ENCODE measurements at places on chromosomes 16 and 17.

GRCh38 chr17:9050801-9051401 is 29.6 kb downstream of the NTN1 start:
- DNase-seq, result peak; percentile 76

- DNase-seq, result no peak
Measured at GRCh38 chr17:73364155-73364522, 52.3 kb upstream of the CDC42EP4 start.

GRCh38 chr17:28878981-28879380 is 18.6 kb downstream of the FLOT2 start:
- peak; percentile 35 for DNase-seq

DNA sequence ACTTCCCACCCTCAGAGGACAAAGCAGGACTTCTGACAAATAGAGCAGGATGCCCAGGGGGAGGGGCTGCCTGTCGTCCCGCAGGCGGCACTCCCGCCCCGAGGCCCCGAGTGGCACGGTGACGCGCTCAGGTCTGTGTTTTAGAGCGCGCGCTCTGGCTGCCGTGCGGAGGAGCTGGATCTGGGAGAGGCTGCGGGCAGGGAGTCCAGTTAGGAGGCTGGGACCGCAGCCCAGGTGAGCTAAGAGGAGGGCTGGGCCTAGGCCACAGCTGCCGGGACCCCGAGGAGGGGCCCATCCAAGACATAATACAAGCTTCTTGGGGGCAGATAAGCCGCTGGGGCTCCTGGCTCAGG is 6.4 kb downstream of the DOC2A start:
- DNase-seq, result no peak

- DNase-seq, result no peak
Measured at GRCh38 chr17:6857336-6857735, 25.8 kb upstream of the TEKT1 start.

- DNase-seq, result no peak
Measured at GRCh38 chr16:27452569-27453493, 50.9 kb downstream of the IL21R start.

GRCh38 chr17:81148986-81149533 is 16.2 kb upstream of the PVALEF start:
- DNase-seq, result no peak

- DNase-seq, result no peak
Measured at GRCh38 chr17:15945527-15946191, 729 bp downstream of the ADORA2B start.

GRCh38 chr17:13582776-13583547 is 18.8 kb downstream of the HS3ST3A1 start:
- DNase-seq, result no peak

- peak; percentile 58 for DNase-seq
Measured at GRCh38 chr17:18246880-18247612, 11.5 kb downstream of the FLII start.

DNA sequence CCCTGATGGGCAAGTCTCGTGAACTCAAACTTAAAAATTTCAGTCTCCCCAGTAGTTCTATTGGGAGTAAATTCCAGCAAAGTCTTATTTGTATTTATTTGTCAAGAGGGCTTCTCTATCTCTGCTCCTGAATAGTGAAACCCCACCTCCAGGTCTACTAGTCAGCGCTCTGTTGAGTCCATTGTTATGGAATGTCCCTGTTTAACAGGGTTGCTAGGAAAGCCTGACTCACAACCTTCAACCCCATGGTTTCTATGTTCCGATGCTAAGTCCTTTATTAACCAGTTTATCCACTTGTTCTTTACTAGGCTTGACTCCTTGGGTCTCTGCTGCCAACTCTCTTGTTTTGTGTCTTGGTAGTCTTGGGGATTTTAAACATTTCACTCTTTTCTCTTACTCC is 250.7 kb upstream of the MYOCD start:
- DNase-seq, result peak; percentile 81

DNA sequence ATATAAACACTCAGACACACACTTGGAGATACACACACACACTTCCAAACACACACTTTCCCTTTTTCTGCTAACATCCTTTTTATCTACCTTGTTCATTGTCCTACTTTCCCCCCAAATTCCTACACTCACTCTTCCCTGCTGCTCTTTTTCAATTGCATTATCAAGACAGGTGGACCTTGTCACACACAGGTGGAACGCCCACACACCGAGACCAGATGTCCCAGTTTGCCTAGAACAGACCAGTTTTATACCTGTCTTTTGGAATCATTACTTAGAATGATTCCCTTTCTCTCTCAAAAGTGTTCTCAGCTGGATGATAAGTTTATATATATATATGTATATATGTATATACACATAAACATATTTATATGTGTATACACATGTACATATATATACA is 50.7 kb upstream of the ARHGAP44 start:
- DNase-seq, result no peak

DNA sequence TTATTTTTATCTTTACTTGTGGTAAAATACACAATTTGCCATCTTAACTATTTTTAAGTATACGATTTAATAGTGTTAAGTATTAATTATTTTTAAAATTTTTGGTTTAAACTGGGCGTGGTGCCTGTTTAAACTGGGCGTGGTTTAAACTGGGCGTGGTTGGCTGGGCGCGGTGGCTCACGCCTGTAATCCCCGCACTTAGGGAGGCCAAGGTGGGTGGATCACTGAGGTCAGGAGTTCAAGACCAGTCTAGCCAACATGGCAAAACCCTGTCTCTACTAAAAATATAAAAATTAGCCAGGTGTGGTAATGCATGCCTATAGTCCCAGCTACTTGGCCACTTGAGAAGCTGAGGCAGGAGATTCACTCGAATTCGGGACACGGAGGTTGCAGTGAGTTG is 4.0 kb upstream of the CCDC43 start:
- DNase-seq, result no peak

DNA sequence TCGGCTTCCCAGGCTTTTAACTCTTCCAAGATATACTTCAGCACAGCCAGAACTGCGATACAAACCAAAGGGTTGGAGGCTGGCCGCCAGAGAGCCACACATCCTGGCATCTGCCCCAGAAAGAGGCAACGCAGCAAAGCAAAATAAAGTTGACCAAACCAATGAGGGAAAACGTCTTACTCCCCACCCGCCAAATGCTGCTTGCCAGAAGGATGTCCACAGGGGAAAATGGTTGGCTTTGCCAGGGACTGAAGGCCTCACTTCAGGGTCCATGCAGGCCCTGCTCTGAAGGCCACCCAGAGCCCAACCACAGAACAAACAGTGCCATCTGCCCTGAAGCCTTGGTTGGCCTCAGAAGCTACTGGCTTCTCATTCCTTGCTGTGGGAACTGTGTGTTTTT is 15.0 kb downstream of the CACNG1 start:
- no peak for DNase-seq

GRCh38 chr17:17987901-17988300 is 15.2 kb downstream of the DRC3 start:
- DNase-seq, result no peak

DNA sequence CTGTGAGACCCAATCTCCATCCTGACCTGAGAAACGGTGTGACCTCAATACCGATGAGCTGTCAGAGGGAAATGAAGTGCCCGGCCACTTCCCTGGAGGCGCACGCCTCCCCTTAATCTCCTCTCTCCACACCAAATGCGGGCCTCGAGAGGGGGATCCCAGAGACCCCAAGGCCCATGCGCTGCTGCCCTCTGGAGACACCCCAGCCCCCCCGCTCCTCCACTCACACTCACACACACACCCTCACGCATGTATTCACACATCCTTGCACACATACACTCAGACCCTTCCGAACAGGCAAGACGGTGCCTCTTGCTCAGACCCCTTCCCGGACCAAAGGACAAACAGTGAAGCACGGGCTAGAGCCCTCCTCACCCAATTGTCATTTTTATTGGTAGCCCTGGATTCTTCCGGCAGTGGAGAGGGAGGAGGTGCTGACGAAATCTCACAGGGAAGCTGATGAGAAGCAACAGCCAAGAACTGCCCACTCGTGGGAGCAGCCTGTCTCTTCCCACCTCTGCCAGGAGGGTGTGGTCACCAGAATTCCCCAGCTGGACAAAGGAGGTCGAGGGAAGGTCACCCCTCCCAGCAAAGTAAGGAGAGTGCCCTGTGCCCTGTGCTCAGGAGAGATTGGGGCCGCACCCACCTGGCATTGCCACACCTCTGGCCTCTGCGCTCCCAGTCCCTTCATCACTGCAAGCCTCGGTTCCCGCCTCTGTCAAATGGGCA is 136.0 kb upstream of the TNRC6C start:
- no peak for DNase-seq

DNA sequence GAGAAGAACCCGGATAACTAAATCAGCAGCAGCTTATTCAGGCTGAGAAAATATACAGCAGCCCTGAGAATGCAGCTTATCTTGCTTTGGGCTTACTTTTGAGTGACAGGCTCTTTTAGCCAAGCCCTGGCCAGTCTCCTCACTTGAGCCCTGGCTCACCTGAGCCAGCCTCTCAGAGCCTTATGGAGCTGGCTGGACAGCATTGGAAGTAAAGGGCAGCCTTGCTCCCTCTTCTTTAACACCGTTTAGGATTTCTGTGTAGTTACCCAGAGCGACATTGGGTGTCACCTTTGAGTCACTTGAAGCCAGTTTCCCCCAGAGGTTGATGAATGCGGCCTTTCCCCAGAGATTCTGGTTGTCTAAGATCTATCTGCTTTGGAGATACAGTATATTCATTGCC is 7.7 kb upstream of the NPIPB2 start:
- peak; percentile 41 for DNase-seq

- peak; percentile 88 for DNase-seq
Measured at GRCh38 chr17:1413281-1413791, 13.3 kb upstream of the YWHAE start.

DNA sequence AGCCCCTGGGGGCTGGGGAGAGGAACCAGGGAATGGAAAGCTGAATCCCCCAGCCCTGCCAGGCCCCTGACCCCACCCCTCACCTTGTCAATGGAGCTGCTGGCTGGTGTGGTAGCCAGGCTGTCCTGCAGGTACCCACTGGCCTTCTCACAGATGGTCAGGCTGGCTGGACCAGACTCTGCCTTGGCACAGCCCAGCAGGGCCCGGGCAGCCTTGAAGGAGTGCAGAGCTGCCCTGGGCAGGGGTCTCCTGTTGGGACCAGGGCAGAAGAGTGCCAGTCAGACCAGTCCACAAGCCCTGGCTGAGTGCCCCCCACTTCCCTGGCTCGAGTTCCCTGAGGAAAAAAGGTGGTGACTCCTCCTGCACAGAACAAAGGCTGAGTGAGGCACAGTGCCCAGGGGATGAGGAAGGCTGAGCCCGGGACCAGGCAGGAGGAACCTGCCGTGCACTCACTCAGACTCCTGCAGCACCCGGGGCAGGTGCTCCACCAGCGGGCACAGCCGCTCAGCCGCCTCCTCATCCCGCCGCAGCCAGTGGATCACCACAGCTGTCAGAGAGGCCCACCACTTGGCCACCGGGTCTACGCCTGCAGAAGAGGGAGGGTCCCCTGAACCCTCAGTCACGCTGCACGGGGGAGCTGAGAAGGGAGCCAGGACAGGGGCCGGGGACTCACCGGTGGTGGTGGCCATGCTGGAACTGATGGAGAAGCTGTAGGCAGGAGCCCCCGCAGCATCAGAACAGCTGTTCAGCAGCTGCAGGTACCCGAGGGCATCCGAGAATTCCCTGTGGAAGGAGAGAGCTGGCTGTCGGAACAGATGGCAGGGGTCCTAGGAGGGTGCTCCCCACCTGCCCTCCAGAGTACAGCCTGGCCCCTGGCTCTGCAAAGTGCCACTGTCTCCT is 22.4 kb downstream of the SREBF1 start:
- DNase-seq, result no peak

DNA sequence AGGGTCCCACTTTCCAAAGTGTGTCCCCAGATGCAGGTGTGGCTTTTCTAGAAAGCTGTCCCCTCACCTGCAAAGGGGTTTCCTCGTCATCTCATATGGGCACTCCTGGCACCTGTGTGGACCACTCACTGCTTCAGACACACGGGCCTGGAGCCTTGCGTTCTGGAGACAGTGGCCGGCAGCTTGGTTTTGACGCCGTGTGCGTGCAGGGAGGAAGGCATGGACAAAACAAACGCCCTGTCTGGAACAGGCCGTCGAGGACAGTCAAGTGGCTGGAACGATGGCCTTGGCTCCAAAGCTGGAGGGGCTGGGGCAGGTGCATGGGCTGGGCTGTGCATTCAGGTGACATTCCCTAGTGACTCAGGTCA is 13.0 kb upstream of the C16orf95 start:
- DNase-seq, result no peak

DNA sequence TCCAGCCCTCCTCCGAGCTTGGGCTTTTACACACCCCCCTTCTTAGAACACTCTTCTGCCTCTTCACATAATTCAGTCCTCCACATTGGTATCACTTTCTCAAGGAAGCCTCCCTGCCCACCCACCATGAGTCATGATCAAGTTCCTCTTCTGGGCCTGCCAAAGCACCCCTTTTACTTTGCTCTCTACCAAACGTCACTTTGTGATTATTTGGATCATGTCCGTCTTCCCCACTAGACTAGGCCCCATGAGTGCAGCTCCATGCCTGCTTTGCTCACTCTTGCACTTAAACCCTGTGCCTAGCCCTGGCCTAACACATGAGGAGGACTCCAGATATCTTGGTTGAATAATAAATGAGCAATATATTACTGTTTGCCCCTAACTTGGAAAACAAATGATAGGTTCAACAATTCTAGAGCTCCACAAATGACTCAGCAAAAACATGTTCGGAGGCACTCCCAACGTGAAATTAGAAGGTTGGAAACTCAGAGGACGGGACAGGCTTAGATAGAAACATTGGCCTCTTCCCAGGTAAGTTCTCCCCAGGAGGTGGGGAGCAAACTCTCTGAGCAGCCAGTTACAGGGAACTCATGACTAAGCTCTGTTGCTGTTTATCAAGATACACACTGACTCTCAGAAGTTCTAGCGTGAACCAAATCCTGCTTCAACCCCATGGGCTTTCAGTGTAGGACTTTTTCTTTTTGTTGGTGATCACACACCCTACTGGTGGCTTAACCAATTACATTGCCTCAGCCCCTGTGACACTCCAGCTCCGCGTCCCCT is 28.3 kb downstream of the G6PC1 start:
- DNase-seq, result peak; percentile 70

- DNase-seq, result no peak
Measured at GRCh38 chr16:1936945-1937479, 6.0 kb downstream of the MSRB1 start.

- DNase-seq, result peak; percentile 98
Measured at GRCh38 chr17:72422505-72423285, 301.9 kb downstream of the SOX9 start.

DNA sequence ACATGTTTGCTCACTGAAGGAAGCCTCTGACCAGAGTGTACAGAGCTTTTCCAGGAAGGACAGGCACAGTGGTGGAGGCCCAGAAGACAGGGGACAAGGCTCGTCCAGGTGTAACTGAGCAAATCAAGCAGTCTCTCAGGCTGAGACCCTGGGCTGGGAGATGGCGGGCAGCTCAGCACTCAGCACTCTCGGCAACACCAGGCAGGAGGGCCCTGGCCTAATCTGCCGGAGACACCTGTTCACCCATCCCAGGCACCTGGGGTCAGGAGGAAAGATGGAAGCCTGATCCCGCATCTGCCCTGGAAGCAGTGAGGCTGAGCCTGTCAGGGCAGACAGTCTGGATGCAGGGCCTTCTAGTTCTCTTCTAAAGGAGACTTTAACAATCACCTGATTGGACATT is 4.8 kb downstream of the RASL10B start:
- DNase-seq, result no peak

All from Daoy (cell line).